ENCODE measurements at places on chromosomes 1 and 21. TPM values are rescaled to one million over a fixed set of nuclear protein-coding genes. Genes with fewer than 3 reads are reported as not detected.

Gene ZNF593OS
- polyA plus RNA-seq = 0.92 TPM

Gene TIPRL
- polyA plus RNA-seq = 55.3 TPM

Gene PDZK1
- polyA plus RNA-seq = 150 TPM

Gene COL18A1
- 147 TPM for polyA plus RNA-seq

Gene ACOT11
- polyA plus RNA-seq = 11.4 TPM

Gene DBT
- 27.6 TPM for polyA plus RNA-seq

Gene KRTAP19-1
- polyA plus RNA-seq = not detected

Gene KCNE2
- 1.5 TPM for polyA plus RNA-seq

Gene NUP210L
- 0.03 TPM for polyA plus RNA-seq

Gene VAMP4
- polyA plus RNA-seq = 15.2 TPM

Gene VSIG8
- polyA plus RNA-seq = 0.65 TPM

Gene FCRL2
- polyA plus RNA-seq = not detected

Gene GBP4
- polyA plus RNA-seq = 6.9 TPM

Gene HAO2
- polyA plus RNA-seq = 91.7 TPM

Gene TMEM200B
- polyA plus RNA-seq = 15.4 TPM

Gene C1orf185
- not detected for polyA plus RNA-seq

Gene ATAD3C
- polyA plus RNA-seq = 1.4 TPM

Gene AGO4
- polyA plus RNA-seq = 21.1 TPM

Gene PCP4L1
- 1.0 TPM for polyA plus RNA-seq

Gene RIMKLA
- 0.40 TPM for polyA plus RNA-seq

Gene INSRR
- polyA plus RNA-seq = 1.9 TPM

Gene TNFRSF14
- polyA plus RNA-seq = 18.8 TPM

Gene FCGR2B
- polyA plus RNA-seq = 0.70 TPM

Gene KRTAP20-4
- not detected for polyA plus RNA-seq

Gene PRAMEF2
- not detected for polyA plus RNA-seq

Gene CFAP57
- polyA plus RNA-seq = 2.9 TPM

Gene FCGR3A
- polyA plus RNA-seq = 1.3 TPM

Gene TIE1
- 50.4 TPM for polyA plus RNA-seq

Gene ETNK2
- polyA plus RNA-seq = 24.2 TPM

Gene TARS2
- polyA plus RNA-seq = 24.2 TPM

Gene TPTE
- not detected for polyA plus RNA-seq

Gene MASP2
- 3.8 TPM for polyA plus RNA-seq

Gene CD244
- polyA plus RNA-seq = 0.11 TPM
